Cardiac muscle cell (in vitro differentiated cells and primary cell): ENCODE measurements at places on chromosomes 3 and 15. TPM values are rescaled to one million over a fixed set of nuclear protein-coding genes. Genes with fewer than 3 reads are reported as not detected.

DNA sequence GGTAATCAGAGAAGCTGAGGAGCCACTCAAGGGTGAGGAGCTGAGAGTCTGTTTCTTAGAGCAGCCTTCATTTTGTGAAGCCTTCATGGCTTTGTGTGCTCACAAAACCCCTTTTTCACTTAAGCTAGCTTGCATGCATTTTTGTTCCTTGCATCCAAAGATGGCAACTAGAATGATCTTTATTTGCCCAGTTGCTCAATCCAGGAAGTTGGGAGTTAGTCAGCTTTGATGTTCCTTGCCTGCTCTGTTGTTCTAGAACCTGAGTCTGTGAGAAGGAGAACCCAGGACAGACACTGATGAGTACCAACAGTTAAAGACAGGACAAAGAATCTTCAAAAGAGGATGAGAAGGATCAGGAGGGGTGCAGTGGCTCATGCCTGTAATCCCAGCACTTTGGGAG, 81.8 kb downstream of the IL20RB start:
- no peaks in the 10 kb centered on the region for H3K4me1 ChIP-seq
- DNase-seq, result no peak
- no peaks in the 10 kb centered on the region for H3K27me3 ChIP-seq
- no peaks in the 10 kb centered on the region for H3K36me3 ChIP-seq

- DNase-seq, result no peak
- H3K36me3 ChIP-seq, result no peaks in the 10 kb centered on the region
- H3K4me3 ChIP-seq, result no peak overlapping the region
- peaks cover 5% of the 10 kb centered on the region for H3K27me3 ChIP-seq
Observed at GRCh38 chr3:38094999-38095398, 41.9 kb downstream of the ACAA1 start.

DNA sequence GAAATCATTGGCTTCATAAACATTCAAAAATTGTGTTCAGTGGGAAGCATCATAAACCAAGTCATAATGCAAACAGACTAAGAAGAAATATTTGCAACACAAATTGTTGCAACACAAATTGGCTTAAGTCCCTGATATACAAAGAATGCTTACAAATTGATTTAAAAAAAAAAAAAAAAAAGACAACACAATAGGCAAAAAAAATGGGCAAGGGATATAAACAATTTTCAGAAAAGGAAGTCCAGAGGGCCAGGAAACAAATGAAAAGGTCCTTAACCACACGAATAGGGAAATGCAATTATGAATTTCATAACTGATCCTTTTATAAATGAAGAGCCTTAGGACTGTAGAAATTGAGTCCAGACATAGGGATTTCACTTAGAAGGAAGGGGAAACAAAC, 98.9 kb downstream of the LRRK1 start:
- no peak overlapping the region for H3K4me3 ChIP-seq
- H3K27me3 ChIP-seq, result no peaks in the 10 kb centered on the region
- DNase-seq, result no peak
- H3K4me1 ChIP-seq, result peaks cover 19% of the 10 kb centered on the region
- no peaks in the 10 kb centered on the region for H3K36me3 ChIP-seq

DNA sequence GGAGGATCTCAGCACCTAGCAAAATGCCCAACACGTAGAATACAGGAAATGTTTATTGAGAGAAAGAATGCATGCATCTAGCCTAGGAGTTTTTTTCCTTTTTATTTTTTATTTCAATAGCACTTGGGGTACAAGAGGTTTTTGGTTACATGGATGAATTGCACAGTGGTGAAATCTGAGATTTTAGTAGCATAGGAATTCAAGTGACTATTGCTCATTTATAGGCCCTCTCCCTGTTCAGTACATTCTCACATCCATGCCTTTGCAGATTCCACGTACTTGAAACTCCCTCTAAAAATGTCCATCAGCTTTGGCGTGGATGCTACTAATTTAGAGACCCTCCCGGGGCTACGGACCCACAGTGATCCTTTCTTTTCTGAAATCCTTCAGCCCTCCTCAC, 61.7 kb upstream of the PIAS1 start:
- no peak overlapping the region for H3K4me3 ChIP-seq
- peaks cover 3% of the 10 kb centered on the region for H3K4me1 ChIP-seq
- H3K27ac ChIP-seq, result no peak overlapping the region
- H3K36me3 ChIP-seq, result no peaks in the 10 kb centered on the region
- H3K27me3 ChIP-seq, result no peaks in the 10 kb centered on the region

DNA sequence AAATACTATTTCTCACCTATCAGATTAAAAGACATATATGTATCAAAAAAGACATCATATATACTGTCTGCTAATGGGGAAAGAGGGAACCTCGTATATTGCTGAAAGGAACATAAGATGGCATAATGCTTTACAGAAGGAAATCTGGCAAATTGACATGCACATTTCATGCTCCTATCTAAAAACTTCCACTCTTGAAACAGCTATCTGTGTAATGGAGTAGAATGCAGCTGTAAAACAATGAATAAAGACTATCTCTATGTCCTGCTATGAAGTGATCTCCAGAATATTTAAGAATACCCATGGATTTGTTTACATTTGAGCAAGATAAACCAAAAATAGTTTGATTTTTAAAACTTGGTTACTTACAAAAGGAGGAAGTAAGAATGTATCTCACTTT, 107.4 kb downstream of the TBL1XR1 start:
- H3K27me3 ChIP-seq, result no peaks in the 10 kb centered on the region
- H3K36me3 ChIP-seq, result no peaks in the 10 kb centered on the region
- H3K4me1 ChIP-seq, result peaks cover 9% of the 10 kb centered on the region
- DNase-seq, result no peak
- no peak overlapping the region for H3K27ac ChIP-seq

GRCh38 chr3:38644016-38644661, 5.3 kb downstream of the SCN5A start:
- H3K27me3 ChIP-seq, result peaks cover 79% of the 10 kb centered on the region
- no peak overlapping the region for H3K27ac ChIP-seq
- H3K4me1 ChIP-seq, result peaks cover 15% of the 10 kb centered on the region
- H3K4me3 ChIP-seq, result no peak overlapping the region

GRCh38 chr3:128009952-128010846, 42.0 kb upstream of the SEC61A1 start:
- H3K4me3 ChIP-seq, result no peak overlapping the region
- DNase-seq, result no peak
- no peak overlapping the region for H3K27ac ChIP-seq
- H3K4me1 ChIP-seq, result peaks cover 3% of the 10 kb centered on the region
- no peaks in the 10 kb centered on the region for H3K27me3 ChIP-seq
- no peaks in the 10 kb centered on the region for H3K36me3 ChIP-seq

- peaks cover 23% of the 10 kb centered on the region for H3K27me3 ChIP-seq
- H3K27ac ChIP-seq, result no peak overlapping the region
- no peak for DNase-seq
- no peak overlapping the region for H3K4me3 ChIP-seq
- H3K4me1 ChIP-seq, result no peaks in the 10 kb centered on the region
Observed at GRCh38 chr15:43314171-43314570, 16.2 kb downstream of the LCMT2 start.

GRCh38 chr3:31546162-31546561, 13.4 kb downstream of the STT3B start:
- H3K4me3 ChIP-seq, result no peak overlapping the region
- no peak overlapping the region for H3K27ac ChIP-seq
- H3K27me3 ChIP-seq, result no peaks in the 10 kb centered on the region
- peak; percentile 48 for DNase-seq

DNA sequence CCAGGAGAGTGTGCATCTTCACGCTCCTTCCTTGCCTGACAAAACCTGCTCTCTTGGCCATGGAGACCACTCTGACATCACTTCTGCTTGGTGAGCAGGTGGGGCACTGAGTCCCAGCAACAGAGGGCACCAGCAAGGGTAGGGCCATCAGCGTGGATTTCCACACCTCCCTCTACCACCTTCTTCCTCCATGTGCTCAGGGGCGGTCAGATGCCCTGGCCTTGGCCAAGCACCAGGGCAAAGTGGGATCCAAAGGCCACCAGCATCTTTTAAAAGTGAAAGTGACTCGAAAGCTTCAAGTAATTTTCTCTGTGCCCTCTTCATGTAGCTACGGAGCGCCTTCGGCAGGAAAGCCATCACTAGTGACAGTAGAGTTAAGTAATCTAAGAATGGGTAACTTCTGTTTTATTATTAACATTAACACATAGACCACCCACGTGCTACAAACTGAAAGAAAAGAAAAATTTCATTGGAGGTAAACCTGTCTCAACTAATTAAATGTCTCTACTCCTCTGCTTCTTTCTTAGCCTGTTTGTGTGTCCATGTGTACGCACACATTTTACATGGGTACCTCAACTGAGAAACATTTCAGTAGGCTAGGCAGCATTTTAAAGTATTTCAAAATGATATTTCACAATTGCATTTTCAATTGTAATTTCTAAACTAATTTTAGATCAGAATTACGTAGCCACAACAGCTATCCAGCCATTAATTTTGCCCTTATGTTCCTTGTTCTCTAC, 57.9 kb downstream of the CHSY1 start:
- H3K27ac ChIP-seq, result peak overlapping the region; percentile 41
- H3K36me3 ChIP-seq, result no peaks in the 10 kb centered on the region
- peaks cover 45% of the 10 kb centered on the region for H3K4me1 ChIP-seq

GRCh38 chr3:59137415-59137814, 87.6 kb upstream of the CFAP20DC start:
- H3K36me3 ChIP-seq, result no peaks in the 10 kb centered on the region
- no peak overlapping the region for H3K27ac ChIP-seq
- DNase-seq, result no peak
- H3K4me1 ChIP-seq, result no peaks in the 10 kb centered on the region
- H3K4me3 ChIP-seq, result no peak overlapping the region

DNA sequence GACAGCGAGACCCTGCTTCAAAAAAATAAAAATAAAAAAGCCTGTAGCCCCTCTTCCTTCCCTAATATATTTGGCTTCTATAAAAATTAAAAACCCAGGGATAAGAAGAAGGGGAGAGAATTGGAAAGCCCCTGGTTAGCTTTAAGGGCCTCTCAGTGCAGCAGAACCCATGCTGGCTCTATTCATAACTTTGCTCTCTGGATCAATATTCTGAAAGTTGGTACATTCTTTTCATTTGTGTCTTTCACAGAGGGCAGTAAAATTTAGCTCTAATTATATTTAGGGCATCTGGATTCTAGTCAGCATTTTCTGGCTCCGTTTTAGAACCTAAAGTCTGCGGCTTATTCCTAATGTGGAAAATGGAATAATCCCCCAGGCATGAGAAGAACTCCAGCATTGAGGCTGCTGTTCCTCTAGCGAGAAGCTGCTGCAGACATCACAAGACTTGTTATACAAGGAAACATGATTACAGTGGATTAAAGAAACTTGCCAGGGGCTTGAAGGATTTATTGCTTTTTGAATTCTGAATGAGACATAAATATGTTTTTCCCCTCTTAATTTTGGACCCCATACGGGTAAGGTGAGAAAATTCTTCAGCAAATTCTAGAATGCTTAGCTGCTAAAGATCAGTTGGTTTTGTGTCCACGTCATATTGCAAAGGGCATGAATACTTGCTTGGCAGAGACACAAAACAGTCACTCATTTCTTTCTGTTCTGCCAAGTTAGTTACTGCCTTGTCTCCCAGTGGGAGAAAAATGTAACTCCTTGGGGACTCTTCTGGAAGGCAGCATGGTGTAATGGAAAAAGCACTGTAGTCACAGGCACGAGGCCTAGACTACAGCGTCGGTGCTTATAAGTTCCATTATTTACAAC, 177.7 kb downstream of the VGLL4 start:
- no peaks in the 10 kb centered on the region for H3K27me3 ChIP-seq
- no peak overlapping the region for H3K4me3 ChIP-seq
- peak; percentile 96 for DNase-seq
- H3K27ac ChIP-seq, result no peak overlapping the region

GRCh38 chr15:101056366-101057334, 137.5 kb downstream of the LRRK1 start:
- H3K27ac ChIP-seq, result no peak overlapping the region
- H3K27me3 ChIP-seq, result no peaks in the 10 kb centered on the region
- H3K4me1 ChIP-seq, result no peaks in the 10 kb centered on the region
- H3K36me3 ChIP-seq, result no peaks in the 10 kb centered on the region

GRCh38 chr3:10389995-10390394, 69.1 kb upstream of the SEC13 start:
- H3K27me3 ChIP-seq, result no peaks in the 10 kb centered on the region
- H3K27ac ChIP-seq, result no peak overlapping the region
- H3K4me3 ChIP-seq, result no peak overlapping the region
- no peaks in the 10 kb centered on the region for H3K36me3 ChIP-seq
- H3K4me1 ChIP-seq, result no peaks in the 10 kb centered on the region
- no peak for DNase-seq

GRCh38 chr3:48024401-48024800, 8.2 kb upstream of the MAP4 start:
- no peak for DNase-seq
- H3K27ac ChIP-seq, result no peak overlapping the region
- no peaks in the 10 kb centered on the region for H3K27me3 ChIP-seq
- H3K4me1 ChIP-seq, result peaks cover 12% of the 10 kb centered on the region
- no peak overlapping the region for H3K4me3 ChIP-seq

DNA sequence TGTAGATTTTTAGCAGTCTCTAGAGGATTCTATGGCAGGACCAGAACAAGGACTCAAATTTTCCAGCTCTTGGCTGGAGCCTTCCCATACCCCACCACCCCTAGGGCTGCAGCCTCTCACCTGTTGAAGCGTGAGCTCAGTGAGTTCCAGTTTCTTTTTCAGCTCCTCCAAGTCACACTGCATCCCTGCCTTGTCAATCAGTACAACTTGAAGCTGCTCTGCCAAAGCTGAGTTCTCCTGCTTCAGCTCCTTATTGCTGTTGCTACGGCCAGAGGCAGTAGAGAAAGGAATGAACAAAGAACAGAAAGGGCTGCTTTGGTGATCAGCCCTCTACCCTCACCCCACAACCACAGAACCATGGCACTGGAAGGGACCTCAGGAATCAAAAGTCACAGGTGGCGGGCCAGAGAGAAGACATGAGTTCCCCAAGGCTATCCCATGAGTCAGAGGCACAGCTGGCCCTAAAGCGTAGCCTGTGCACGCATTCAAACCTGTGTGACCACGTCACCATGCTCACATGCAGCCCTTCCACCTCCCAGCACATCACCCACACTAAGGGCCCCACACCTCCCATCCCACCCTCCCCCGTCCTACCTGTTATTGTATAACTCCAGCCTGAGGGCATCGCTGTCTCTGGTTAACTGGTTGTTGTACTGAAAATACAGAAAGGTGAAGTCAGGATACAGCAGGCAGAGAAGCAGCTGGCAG, 83.3 kb upstream of the C2CD4B start:
- no peaks in the 10 kb centered on the region for H3K4me1 ChIP-seq
- DNase-seq, result no peak
- no peak overlapping the region for H3K27ac ChIP-seq
- H3K36me3 ChIP-seq, result no peaks in the 10 kb centered on the region

- peak; percentile 7 for DNase-seq
- no peaks in the 10 kb centered on the region for H3K36me3 ChIP-seq
- H3K4me3 ChIP-seq, result no peak overlapping the region
- H3K27me3 ChIP-seq, result no peaks in the 10 kb centered on the region
- no peak overlapping the region for H3K27ac ChIP-seq
Observed at GRCh38 chr15:24054547-24055245, 367.6 kb upstream of the NDN start.

CHD2 gene
- total RNA-seq, result 49.5 and 118 TPM in 2 replicates

ZNF662 gene
- 0.14 and 0.21 TPM in 2 replicates for total RNA-seq

GNAT1 gene
- not detected in 2 replicates for total RNA-seq

PLCB2 gene
- 16.9 and 41.2 TPM in 2 replicates for total RNA-seq

GRIP2 gene
- total RNA-seq, result 0.06 TPM in 1 of 2 replicates, not detected in the other

MIX23 gene
- total RNA-seq, result 54.8 and 60.7 TPM in 2 replicates

GOLGA6L9 gene
- total RNA-seq, result 6.7 and 30.1 TPM in 2 replicates
